ENCODE measurements at places on chromosomes 12 and 14.

- DNase-seq, result peak; percentile 23
Observed at GRCh38 chr12:3523058-3523457, 32.1 kb downstream of the PRMT8 start.

DNA sequence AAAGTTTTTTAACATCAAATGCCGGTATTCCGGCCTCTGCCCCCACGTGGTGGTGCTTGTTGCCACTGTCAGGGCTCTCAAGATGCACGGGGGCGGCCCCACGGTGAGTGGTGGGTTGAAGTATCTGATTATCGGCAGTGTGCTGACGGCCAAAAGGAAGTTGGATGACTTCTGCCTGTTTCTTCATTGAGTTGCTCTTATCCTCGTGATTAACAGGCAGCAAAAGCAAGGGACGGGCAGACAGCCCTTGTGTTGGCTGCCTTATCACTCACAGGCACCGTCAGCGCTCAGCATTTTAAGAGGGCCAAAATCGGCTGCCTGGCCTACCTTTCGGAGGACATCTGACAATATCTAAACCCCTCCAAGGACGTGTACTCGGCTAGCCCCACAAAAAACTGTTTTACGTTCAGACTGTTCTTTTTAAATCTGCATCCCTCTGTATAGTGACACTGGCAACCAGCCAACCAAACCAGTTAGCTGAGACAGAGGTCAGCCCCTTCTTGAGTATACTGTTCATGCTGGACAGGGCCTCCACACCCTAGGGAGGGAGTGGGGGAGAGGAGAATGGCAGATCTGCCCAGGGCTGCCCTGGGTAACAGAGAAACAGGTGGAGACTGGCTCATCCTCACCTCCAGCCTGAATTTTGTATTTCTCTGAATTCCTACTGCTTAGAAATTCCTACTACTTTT, 22.9 kb upstream of the AKAP5 start:
- DNase-seq, result no peak

DNA sequence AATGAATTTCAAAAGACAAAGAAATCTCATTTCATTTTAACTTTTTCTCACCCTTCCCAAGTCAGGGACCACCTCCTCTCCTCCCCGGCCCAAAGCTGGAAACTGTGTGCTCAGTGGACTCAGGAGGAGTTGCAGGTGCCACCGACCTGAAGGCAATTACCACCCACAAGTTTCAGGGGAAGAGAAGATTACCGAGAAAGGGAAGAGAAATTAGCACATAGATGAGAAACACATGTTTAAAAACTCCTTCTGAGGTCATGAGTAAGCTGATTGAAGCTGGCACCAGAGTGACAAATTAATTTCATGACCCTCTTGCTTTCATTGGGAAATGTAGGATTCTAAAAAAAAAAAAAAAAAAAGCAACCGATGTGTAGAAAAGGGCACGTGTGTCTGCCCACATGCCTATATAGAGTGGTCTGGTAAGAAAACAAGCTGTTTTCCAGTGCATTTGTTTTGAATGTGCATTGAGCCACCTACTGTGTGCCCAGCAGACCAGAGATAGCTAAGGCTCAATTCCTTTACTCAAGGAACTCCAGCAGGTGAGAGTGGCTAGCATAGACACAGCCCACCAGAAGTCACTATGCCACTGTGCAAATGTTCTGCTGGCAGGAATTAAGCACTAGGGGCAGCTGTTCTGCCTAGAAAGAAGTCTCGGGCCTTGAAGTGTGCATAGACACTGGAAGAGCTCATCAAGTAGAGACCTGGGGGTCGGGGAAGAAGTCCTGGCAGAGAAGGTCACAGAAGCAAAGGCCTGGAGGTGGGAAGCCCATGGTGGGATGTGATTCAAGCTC, 30.5 kb downstream of the DPF3 start:
- no peak for DNase-seq

DNA sequence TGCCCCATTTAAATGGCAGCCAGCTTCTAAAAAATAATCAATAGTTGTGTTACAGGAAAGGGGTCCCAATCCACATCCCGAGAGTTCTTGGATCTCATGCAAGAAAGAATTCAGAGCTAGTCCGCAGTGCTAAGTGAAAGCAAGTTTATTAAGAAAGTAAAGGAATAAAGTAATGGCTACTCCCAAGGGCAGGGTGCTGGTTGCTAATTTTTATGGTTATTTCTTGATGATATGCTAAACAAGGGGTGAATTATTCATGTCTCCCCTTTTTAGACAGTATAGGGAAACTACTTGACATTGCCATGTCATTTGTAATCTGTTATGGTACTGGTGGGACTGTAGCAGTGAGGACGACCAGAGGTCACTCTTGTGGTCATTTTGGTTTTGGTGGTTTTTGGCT, 591.3 kb downstream of the LRFN5 start:
- no peak for DNase-seq

DNA sequence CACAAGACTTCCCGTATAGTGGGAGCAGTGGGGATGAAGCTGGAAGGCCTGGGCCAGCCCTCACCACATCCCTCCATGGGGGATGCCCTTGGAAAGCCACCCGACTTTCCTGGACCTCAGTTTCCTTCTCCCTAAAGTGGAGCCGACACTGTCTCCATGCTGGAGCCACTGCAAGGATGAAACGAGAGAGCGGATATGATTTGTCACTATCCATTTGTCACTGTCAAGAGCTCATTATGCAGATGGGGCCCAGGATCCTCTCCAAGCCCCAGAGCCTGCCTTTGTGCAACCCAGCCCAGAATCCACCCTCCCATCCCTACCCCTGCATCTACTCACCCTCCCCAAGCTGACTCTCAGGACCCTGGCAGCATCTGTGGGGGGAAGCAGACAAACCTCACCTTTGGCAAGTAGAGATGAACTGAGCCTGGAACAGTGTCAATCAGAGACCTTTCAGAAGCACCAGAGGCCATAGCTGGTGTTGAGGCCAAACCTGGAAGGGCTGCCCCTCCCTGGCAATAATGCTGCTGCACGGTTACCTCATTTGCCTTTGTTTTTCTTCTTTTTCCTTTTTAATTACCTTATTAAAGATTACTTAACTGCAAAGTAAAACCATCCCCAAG, 287.7 kb upstream of the RTL1 start:
- DNase-seq, result no peak

- DNase-seq, result no peak
Observed at GRCh38 chr12:104930388-104931326, 27.4 kb downstream of the SLC41A2 start.

GRCh38 chr14:27553790-27554189, 956.0 kb upstream of the NOVA1 start:
- DNase-seq, result peak; percentile 49

All from muscle of back (tissue), 13 donors.